Calu3 (cell line): ENCODE measurements at places on chromosomes 16 and 17. TPM values are rescaled to one million over a fixed set of nuclear protein-coding genes. Genes with fewer than 3 reads are reported as not detected.
A peak's percentile ranks its signal among the peaks of the same experiment; 100 is the strongest.

Gene CLEC3A
- not detected in 2 replicates for total RNA-seq

Gene TCAP
- 51.5 and 61.1 TPM in 2 replicates for total RNA-seq

Gene CAVIN1
- total RNA-seq: 4.0 and 6.7 TPM in 2 replicates

Gene CACNG1
- total RNA-seq: not detected in 2 replicates

Gene KRTAP4-9
- total RNA-seq: not detected in 2 replicates

Gene CDK3
- total RNA-seq: 9.4 and 9.8 TPM in 2 replicates

Gene NLRP1
- total RNA-seq: 0.57 and 1.2 TPM in 2 replicates

Gene MCRIP2
- total RNA-seq: 56.3 and 60.7 TPM in 2 replicates

GRCh38 chr16:75787440-75787839, 61.1 kb upstream of the CPHXL start:
- H3K27me3 ChIP-seq: peaks cover 40% of the 10 kb centered on the region
- H3K4me1 ChIP-seq: no peaks in the 10 kb centered on the region
- H3K4me3 ChIP-seq: no peak overlapping the region
- no peak for DNase-seq
- no peak overlapping the region for H3K27ac ChIP-seq

DNA sequence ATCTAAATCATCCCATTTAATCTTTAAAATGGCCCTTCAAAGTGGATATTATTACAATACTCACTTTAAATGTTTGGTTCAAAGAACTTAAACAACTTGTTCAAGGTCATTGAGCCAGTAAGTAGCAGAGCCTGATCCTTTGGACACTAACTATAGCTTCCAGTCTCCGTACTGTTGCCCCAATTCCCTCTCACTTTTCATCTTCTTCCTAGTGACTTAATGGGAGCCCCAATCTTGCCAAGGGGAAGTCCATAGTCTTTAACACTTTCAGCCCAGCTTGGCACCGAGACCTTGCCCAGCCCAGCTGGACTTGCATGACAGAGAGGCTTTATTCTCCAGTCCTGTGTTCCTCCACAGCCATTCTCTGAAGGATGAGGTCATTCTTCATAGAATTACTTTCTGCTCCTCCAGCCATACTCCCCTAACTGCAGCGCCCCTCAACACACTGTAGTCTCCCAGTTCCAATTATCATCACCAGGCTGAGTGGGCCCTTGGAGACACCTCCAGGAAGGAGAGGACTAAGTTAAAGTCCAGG, 49.2 kb upstream of the NLK start:
- no peaks in the 10 kb centered on the region for H3K36me3 ChIP-seq
- no peak for DNase-seq
- H3K27me3 ChIP-seq: peaks cover 5% of the 10 kb centered on the region
- peaks cover 9% of the 10 kb centered on the region for H3K4me1 ChIP-seq
- H3K4me3 ChIP-seq: no peak overlapping the region

DNA sequence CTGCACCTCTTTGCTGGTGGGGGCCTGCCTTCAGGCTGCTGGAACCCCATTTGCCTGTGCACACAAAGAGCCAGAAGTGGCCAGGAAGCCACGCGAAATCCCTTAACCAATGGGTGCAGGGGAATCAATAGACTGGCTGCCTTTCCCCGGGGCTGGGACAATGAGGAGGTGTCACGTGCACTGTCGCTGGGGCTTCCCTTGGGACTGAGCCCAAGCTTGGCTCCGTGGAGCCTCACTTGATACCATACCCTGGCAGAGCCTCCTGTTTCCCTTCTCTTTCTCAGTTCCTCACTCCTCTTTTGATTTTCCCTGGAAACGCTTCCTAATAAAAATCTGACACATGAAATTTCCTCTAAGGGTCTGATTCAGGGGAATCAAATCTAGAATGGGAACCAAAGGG, 38.8 kb upstream of the C16orf82 start:
- peaks cover 22% of the 10 kb centered on the region for H3K27me3 ChIP-seq
- H3K27ac ChIP-seq: no peak overlapping the region
- H3K4me1 ChIP-seq: no peaks in the 10 kb centered on the region
- no peaks in the 10 kb centered on the region for H3K36me3 ChIP-seq

GRCh38 chr17:45171338-45172231, 9.9 kb downstream of the HEXIM2 start:
- H3K27me3 ChIP-seq: no peaks in the 10 kb centered on the region
- H3K36me3 ChIP-seq: peaks cover 49% of the 10 kb centered on the region
- peak; percentile 89 for DNase-seq
- H3K4me3 ChIP-seq: peak overlapping the region; percentile 63
- peak overlapping the region; percentile 96 for H3K27ac ChIP-seq

GRCh38 chr17:14306596-14306995, 5.7 kb downstream of the HS3ST3B1 start:
- peaks cover 39% of the 10 kb centered on the region for H3K27me3 ChIP-seq
- H3K36me3 ChIP-seq: peaks cover 10% of the 10 kb centered on the region
- no peaks in the 10 kb centered on the region for H3K4me1 ChIP-seq
- no peak overlapping the region for H3K27ac ChIP-seq
- no peak overlapping the region for H3K4me3 ChIP-seq

DNA sequence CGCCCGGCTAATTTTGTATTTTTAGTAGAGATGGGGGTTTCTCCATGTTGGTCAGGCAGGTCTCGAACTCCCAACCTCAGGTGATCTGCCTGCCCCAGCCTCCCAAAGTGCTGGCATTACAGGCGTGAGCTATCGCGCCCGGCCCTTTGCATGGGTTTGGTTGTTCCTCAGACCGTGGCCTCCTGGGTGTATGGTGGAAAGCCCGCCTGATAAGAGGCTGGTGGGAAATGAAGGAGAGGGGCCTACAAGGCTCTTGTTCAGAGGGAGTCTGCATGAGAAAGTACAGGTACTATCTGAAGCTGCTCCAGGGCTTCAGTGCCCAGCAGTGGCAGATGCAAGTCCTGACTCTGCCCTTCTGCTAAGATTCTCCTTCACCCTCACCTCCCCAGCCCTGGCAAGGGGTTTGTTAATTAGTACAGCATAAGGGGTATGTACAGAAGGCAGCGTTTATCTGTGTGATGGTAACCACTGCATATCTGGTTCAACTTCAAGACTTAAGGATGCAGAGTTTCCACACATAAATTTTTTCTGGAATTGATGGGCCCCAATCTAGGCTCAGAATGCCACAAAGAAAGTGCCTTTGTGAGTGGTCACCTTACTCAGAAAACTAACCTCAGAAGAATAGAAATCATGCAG, 24.2 kb downstream of the GRB7 start:
- H3K27me3 ChIP-seq: peaks cover 33% of the 10 kb centered on the region
- no peak overlapping the region for H3K4me3 ChIP-seq
- peaks cover under 1% of the 10 kb centered on the region for H3K4me1 ChIP-seq
- DNase-seq: no peak
- no peak overlapping the region for H3K27ac ChIP-seq

GRCh38 chr17:30586818-30587595, 109.8 kb downstream of the GOSR1 start:
- no peaks in the 10 kb centered on the region for H3K4me1 ChIP-seq
- no peak overlapping the region for H3K27ac ChIP-seq
- H3K27me3 ChIP-seq: peaks cover 14% of the 10 kb centered on the region
- no peak overlapping the region for H3K4me3 ChIP-seq
- peak; percentile 21 for DNase-seq

- peaks cover 89% of the 10 kb centered on the region for H3K27me3 ChIP-seq
- H3K27ac ChIP-seq: no peak overlapping the region
- peak overlapping the region; percentile 74 for H3K4me3 ChIP-seq
- peaks cover 38% of the 10 kb centered on the region for H3K4me1 ChIP-seq
- DNase-seq: no peak
Measured at GRCh38 chr17:36938566-36939051, 1.3 kb downstream of the LHX1 start.

DNA sequence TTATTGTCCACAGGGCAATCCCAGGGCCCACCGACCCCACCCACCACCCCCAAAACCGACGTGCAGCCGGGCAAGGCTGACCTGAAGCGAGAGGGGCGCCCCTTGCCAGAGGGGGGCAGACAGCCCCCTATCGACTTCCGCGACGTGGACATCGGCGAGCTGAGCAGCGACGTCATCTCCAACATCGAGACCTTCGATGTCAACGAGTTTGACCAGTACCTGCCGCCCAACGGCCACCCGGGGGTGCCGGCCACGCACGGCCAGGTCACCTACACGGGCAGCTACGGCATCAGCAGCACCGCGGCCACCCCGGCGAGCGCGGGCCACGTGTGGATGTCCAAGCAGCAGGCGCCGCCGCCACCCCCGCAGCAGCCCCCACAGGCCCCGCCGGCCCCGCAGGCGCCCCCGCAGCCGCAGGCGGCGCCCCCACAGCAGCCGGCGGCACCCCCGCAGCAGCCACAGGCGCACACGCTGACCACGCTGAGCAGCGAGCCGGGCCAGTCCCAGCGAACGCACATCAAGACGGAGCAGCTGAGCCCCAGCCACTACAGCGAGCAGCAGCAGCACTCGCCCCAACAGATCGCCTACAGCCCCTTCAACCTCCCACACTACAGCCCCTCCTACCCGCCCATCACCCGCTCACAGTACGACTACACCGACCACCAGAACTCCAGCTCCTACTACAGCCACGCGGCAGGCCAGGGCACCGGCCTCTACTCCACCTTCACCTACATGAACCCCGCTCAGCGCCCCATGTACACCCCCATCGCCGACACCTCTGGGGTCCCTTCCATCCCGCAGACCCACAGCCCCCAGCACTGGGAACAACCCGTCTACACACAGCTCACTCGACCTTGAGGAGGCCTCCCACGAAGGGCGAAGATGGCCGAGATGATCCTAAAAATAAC, 3.0 kb downstream of the SOX9 start:
- peak overlapping the region; percentile 97 for H3K27ac ChIP-seq
- H3K4me1 ChIP-seq: peaks cover 35% of the 10 kb centered on the region
- H3K4me3 ChIP-seq: peak overlapping the region; percentile 90
- peak; percentile 71 for DNase-seq
- H3K27me3 ChIP-seq: peaks cover 47% of the 10 kb centered on the region

DNA sequence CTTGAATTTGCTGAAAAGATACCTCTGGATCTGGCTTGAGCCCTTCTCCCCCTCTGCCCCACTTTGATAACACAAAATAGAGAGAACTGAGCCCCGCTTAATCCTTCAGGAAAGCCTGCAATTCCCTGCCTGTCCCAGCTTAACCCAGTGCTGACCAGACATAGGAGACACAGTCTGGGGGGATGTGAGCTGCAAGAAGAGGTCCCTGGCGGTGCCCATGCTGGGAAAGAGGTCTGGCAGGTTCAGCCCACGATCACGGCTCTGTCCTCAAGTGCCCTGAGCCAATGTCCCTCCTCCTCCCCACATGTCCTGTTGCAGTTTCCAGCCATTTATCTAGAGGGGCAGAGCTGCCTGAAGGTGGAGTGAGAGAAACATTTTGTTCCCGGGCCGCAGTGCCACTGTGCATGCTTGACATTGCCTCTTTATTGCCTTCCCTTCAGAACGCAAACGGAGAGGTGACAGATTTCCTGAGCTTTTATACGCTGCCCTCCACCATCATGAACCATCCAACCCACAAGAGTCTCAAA, 29.0 kb downstream of the PLCD3 start:
- no peak for DNase-seq
- H3K4me3 ChIP-seq: no peak overlapping the region
- no peaks in the 10 kb centered on the region for H3K4me1 ChIP-seq
- H3K27ac ChIP-seq: no peak overlapping the region
- H3K36me3 ChIP-seq: peaks cover 85% of the 10 kb centered on the region

GRCh38 chr17:45689451-45689850, 94.7 kb upstream of the CRHR1 start:
- no peaks in the 10 kb centered on the region for H3K36me3 ChIP-seq
- H3K27ac ChIP-seq: no peak overlapping the region
- H3K27me3 ChIP-seq: peaks cover 90% of the 10 kb centered on the region
- no peaks in the 10 kb centered on the region for H3K4me1 ChIP-seq
- DNase-seq: no peak

DNA sequence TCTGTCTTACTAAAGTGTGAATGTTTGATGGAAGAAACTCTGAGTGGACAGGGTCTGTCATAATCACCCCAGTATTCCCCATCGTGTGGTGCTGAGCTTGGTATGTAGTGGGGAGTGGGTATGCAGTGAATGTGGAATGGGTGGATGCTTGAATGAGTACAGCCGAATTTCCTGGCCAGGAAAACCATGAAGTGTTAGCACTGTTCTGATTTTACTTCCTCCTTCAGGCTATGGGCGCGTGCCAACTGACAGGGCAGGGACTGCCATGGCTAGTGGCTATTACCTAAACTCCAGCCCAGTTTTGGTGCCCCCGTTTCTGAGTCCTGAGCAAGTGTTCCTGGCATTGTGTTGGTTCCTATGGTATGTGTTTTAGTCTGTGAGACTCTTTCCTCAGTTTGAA, 48.6 kb downstream of the PRKCA start:
- H3K27me3 ChIP-seq: no peaks in the 10 kb centered on the region
- peaks cover 81% of the 10 kb centered on the region for H3K4me1 ChIP-seq
- peak overlapping the region; percentile 49 for H3K4me3 ChIP-seq
- DNase-seq: peak; percentile 80

- no peaks in the 10 kb centered on the region for H3K27me3 ChIP-seq
- no peaks in the 10 kb centered on the region for H3K4me1 ChIP-seq
- DNase-seq: no peak
- H3K36me3 ChIP-seq: no peaks in the 10 kb centered on the region
Measured at GRCh38 chr17:13067629-13068303, 49.9 kb upstream of the ELAC2 start.

- H3K36me3 ChIP-seq: no peaks in the 10 kb centered on the region
- no peak overlapping the region for H3K27ac ChIP-seq
- no peaks in the 10 kb centered on the region for H3K27me3 ChIP-seq
- no peak for DNase-seq
- no peak overlapping the region for H3K4me3 ChIP-seq
Measured at GRCh38 chr16:78415013-78415412, 315.6 kb downstream of the WWOX start.
